Esophagus squamous epithelium (tissue), 5 donors: ENCODE measurements at places on chromosomes 12 and 14.

GRCh38 chr12:39779768-39780340, 160.3 kb upstream of the ABCD2 start:
- no peak for DNase-seq

DNA sequence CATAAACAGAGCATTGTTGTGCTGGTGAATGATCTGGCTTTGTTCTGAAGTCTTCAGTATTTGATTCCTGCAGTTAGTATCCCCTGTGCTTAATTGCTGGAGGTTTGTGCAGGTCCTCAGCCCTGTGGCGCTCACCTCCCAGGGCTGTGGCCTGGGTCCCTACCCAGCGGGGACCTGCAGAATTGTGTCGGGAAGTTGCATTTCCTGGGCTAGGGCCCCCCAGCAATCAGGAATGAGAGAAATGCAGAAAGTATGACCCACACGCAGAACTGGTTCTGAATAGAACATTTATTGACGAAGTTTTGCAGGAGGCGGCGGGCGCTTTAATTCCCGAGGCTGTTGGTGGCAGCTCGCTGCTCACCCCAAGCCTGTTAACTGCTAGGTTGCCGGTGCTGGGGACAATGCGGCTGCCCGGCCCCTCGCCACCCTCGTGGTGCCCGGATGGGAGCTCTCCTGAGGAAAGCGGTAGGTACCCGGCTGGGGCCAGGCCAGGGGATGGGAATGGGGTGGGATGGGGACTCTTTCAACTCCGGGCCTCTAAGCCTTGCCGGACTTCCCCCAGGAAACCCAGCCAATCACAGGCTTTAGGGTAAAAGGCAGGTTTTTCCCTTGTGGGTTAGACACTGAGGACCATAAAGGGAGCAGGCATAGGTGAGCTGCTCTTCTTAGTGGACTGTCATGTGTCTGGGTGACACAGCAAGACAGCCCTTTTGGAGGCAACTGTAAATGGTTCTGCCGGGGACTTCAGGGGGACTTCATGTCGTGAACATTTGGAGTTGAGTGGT, 11.6 kb downstream of the PLEKHG3 start:
- DNase-seq: no peak

GRCh38 chr14:65228956-65229747, 126.8 kb upstream of the MAX start:
- no peak for DNase-seq

GRCh38 chr14:37384870-37385596, 187.3 kb downstream of the MIPOL1 start:
- no peak for DNase-seq

- DNase-seq: no peak
Observed at GRCh38 chr14:78851189-78851588, 681.0 kb downstream of the NRXN3 start.
